Astrocyte (in vitro differentiated cells and primary cell): ENCODE measurements at places on chromosomes 3 and 15. TPM values are rescaled to one million over a fixed set of nuclear protein-coding genes. Genes with fewer than 3 reads are reported as not detected.
A peak's percentile ranks its signal among the peaks of the same experiment; 100 is the strongest.

GRCh38 chr15:40858706-40859105 is 14.9 kb downstream of the SPINT1 start:
- DNase-seq: no peak
- H3K4me3 ChIP-seq: no peak overlapping the region
- no peaks in the 10 kb centered on the region for H3K36me3 ChIP-seq
- peaks cover 2% of the 10 kb centered on the region for H3K4me1 ChIP-seq

The LDHAL6B gene
- total RNA-seq: not detected in 2 replicates

The TIGIT gene
- not detected in 2 replicates for total RNA-seq

The RMDN3 gene
- total RNA-seq: 32.0 and 32.6 TPM in 2 replicates

DNA sequence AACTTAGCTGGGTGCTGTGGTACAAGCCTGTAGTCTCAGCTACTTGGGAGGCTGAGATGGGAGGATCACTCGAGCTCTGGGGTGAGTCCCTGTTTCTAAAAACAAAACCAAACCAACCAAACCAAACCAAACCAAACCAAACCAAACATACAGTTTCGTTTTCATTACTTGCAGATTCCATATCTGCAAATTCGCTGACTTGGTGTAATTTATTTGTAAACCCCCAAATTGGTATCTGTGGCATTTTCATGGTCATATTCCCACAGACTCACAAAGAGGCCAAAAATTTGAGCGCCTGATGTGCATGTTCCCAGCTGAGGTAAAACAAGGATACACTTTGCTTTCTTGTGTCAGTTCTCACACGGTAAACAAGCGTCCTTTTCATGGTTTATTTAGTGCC is 1138.3 kb downstream of the ROBO1 start:
- no peaks in the 10 kb centered on the region for H3K27me3 ChIP-seq
- H3K4me1 ChIP-seq: no peaks in the 10 kb centered on the region
- H3K27ac ChIP-seq: no peak overlapping the region
- no peak for DNase-seq

GRCh38 chr3:195823280-195823679 is 11.6 kb upstream of the MUC4 start:
- no peak overlapping the region for H3K4me3 ChIP-seq
- H3K36me3 ChIP-seq: no peaks in the 10 kb centered on the region

The TNFAIP8L3 gene
- 1.1 and 1.8 TPM in 2 replicates for total RNA-seq

The KLHL25 gene
- 4.7 and 5.6 TPM in 2 replicates for total RNA-seq

DNA sequence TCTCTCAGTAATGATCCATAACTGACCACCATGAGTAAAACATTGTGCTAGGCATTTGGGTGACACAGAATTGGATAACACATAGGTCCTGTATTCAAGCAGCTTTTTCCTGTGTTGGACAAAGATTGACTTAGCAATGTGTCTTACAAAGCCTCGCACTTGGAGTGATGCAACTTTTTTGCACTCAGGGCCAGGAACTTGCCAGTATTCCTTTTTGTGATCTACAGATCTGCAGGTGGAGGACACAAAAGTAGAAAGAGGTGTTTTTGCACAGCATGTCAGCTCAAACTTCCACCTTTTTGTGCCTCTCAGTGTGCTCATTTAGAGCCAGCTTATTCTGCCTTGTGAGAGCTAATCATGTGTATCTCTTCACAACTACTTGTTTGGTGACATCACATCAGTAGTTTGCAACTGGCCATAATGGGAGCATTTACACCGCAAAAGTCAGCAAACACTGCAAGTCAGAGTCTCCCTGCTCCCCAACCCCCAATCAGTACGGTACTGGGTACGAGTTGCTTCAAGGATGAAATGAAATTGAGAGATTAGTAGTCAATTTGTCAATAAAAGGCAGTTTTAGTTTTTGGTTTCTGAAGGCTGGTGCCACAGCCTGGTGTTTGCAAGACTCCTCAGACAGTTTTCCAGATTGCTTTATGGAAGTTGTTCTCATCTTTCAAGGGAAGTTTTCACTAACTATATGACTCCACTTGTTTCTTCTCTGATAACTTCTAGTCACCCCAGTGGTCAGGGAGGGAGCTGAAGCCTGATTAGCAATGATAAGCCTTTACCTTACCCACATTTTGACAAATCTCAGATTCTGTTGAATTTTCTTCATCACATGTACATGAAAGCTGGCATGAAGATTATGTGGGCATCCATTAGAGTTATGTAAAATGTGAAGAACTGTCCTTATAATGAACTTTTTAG is 149.1 kb downstream of the PDCD6IP start:
- no peak for DNase-seq
- H3K4me3 ChIP-seq: no peak overlapping the region
- no peaks in the 10 kb centered on the region for H3K27me3 ChIP-seq
- no peaks in the 10 kb centered on the region for H3K36me3 ChIP-seq
- peaks cover 4% of the 10 kb centered on the region for H3K4me1 ChIP-seq

DNA sequence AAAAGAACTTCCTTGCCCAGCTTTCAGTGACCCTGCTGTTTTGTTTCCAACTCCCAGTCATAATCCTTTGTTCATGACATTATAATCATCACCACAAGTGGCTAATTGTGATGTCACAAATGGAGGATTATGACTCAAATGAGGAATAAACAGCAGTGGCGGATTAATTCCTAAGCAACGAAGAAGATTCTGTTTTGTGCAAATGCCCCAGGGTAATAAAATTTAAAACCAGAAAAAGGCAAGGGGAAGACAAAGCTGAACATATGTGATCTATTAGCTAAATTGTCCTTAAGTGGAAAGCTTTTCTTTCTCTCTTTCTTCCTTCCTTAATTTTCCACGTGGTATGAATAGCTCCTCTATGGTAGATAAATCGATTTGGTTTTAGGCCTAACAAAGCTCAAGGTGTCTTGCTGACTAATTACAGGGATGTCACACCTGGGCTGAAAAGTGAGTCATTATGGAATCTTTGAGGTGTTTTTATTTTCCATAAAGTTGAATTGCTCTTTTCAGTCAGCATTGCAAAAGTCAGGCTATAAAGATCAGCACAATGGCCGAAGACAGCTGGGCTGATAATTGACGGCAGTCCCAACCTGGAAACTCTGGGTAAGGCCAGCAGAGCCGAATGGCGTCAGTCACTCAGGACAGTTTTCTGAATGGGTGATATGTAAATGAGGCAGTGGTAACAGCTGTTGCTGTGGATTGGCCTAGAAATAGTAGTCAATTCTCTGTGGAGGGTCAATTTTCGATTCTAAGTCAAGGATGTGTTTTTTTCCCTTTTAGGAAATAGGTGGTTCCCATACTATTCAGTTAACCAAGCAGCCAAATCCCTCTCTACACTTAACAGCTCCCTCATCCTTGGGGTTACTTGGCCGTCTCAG is 121.5 kb downstream of the PTPRG start:
- no peak for DNase-seq
- H3K36me3 ChIP-seq: no peaks in the 10 kb centered on the region
- no peak overlapping the region for H3K4me3 ChIP-seq
- H3K27ac ChIP-seq: no peak overlapping the region
- H3K4me1 ChIP-seq: peaks cover 5% of the 10 kb centered on the region
- no peaks in the 10 kb centered on the region for H3K27me3 ChIP-seq

The NR1I2 gene
- total RNA-seq: not detected in 2 replicates

- H3K36me3 ChIP-seq: no peaks in the 10 kb centered on the region
- peak overlapping the region; percentile 33 for H3K4me3 ChIP-seq
Measured at GRCh38 chr15:86336051-86336788, 256.5 kb downstream of the AGBL1 start.

The CACNA2D2 gene
- total RNA-seq: 0.31 and 1.00 TPM in 2 replicates
